ENCODE measurements at places on chromosomes 7 and 10.

GRCh38 chr7:126696256-126697038 lies 556.3 kb downstream of the GRM8 start:
- DNase-seq = no peak

GRCh38 chr10:22699976-22700375 lies 14.4 kb downstream of the PIP4K2A start:
- no peak for DNase-seq

DNA sequence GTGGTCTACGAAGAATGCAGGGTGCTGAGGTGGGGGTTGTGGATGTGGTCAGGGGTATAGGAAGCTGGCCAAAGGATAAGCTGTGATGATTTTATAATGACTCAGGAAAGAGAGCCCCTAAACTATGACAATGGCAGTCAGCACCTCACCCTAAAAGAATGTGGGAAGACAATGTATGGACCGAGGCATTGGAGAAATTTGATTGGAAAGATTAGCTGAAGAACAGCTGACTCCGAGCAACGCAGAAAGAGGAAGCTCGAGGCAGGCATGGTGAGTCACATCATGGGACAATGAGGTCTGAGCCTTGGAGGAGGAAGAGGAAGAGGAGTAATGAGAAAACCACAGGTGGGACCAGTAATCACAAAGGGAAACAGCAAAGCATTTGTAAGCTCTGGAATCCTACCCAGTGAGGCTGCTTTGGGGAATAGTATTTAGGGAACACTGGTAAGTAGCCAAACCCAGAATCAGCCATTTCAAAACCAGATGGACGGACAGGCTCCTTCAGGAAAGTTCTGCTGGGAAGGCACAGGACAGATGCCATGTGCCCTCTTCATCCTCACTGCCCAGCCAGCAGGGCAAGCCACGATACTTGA lies 295.4 kb downstream of the PRPF18 start:
- DNase-seq = no peak

GRCh38 chr10:4661511-4662255 lies 164.3 kb upstream of the AKR1E2 start:
- no peak for DNase-seq

DNA sequence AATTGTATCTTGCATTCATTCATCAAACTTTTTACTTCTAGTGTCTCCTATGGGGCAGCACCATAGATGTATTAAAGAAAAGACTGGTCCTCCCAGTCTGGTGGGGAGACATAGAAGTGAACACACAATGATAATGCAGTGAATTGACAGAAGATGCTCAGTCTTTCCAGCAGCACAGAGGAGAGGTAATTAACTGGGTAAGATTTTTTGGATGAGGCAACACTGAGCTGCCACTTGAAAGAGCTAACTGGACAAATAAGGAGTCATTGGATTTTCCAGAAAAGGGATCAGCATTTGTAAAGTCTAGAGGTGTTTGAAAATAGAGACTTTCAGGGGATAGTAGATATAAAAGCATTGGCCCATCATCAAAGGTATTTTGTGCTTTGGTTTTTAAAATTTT lies 7.2 kb upstream of the ITPRIP start:
- no peak for DNase-seq

DNA sequence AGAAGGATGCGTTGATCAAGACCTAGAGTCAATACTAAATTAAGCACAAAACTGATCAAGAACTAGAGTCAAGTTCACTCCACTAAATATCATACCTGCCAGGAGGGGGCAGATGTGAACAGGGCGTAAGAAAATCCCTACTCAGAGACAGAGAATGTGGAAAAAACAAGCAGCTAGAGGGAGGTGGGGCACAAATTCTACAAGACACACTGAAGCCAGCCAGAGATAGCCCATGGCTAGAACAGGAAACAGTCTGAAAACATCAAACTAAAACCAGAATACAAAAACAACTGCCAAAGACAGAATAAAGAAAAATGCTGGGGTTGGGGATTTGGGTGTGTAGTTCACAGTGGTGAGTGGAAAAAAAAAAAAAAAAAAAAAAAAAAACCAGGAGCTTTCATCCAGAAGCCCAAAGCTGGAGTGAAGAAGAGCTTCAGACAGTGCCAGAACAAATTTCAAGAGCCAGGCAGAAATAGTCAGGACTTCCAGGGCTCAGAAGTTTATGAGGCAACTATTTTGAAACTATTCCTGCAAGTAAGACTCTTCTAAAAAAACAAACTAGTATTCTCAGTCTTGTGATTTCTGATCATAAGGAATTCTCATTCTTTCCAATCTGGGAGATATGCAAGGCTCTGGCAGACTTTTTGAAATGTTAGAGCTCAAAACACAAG lies 118.3 kb downstream of the CCDC71L start:
- peak; percentile 43 for DNase-seq

- DNase-seq = no peak
Observed at GRCh38 chr10:48924988-48925387, 14.7 kb downstream of the LRRC18 start.

DNA sequence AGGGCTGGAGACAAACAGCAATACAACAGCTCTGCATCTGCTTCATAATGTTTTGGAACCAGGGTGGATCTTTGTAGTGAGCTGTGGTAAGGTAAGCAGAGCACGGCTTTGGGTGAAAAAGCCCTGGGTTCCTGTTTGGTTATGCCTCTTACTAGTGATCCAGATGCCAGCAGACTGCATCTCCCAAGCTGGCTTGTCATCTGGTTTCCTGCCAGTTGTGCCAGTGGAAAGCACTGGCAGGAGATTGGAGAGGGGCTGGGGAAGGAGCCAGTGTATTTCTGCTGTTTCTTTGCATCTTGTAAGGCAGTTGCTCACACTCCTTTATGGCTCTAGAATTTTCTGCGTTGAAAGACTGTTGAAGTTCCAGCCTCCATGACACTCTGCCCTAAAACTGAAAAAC lies 137.6 kb downstream of the TSPAN12 start:
- DNase-seq = no peak

- no peak for DNase-seq
Observed at GRCh38 chr7:31054608-31055278, 2.6 kb downstream of the ADCYAP1R1 start.

- no peak for DNase-seq
Observed at GRCh38 chr7:106655703-106656498, 5.1 kb downstream of the CCDC71L start.

DNA sequence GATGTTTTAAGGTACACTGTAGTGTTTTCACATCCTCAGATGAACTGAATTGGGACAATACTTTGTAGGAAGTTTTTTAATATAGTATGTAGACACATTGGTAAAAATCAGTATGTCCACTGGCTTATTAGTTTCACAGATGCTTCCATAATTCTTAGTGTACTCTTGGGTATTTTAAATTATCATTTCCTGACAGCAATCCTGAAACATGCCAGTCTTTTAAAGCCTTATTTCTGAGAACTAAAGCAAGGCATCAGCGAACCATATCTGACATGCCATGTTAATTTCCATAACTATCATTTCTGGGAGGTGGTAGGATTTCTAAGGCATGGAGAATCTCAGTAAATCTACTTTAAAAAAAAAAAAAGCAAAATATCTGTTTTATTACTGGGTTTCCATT lies 266.4 kb downstream of the ADK start:
- DNase-seq = no peak
